SHP77 (cell line): ENCODE measurements at places on chromosomes 1 and 21.

GRCh38 chr1:40838045-40838979 lies 23.9 kb downstream of the CITED4 start:
- no peak for DNase-seq

DNA sequence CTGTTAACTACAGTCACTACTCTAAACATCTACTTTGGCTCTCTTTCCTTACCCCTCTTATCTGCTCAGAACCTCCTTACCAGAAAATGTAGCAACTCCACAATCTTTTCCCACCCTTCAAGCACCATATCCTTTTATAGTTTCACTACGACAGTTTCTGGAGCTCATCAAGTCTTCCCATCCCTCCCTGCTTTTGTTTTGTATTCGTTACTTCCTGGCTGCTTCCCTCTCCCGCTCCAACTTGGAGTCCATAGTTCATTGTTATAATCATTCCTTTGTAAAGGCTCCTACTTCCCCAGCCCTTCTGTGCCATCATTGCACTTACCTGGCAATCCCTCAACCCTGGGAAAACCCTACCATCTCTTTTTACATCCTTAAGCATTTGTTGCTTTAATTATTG lies 18.0 kb downstream of the MPZL1 start:
- no peak for DNase-seq

GRCh38 chr1:203652724-203653461 lies 26.3 kb downstream of the ATP2B4 start:
- DNase-seq: no peak

DNA sequence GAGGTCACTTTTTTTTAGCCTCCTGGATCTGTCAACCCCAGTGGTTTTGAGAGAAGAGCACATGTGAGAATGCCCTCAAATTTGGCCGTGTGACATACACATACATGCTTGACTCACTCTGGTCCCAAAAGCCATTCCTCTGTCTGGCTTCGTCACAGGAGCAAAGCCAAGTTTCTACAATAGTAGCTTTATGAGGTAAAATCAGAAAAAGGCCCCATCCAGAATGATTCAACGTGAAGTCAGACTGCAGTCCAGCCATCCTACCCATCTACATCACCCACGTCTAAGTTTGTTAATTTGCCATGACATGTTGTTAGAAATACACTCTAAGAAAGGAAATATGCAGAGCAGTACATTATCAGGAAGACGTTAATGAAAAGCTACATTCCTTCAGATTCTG lies 245.2 kb downstream of the SDCCAG8 start:
- DNase-seq: no peak

DNA sequence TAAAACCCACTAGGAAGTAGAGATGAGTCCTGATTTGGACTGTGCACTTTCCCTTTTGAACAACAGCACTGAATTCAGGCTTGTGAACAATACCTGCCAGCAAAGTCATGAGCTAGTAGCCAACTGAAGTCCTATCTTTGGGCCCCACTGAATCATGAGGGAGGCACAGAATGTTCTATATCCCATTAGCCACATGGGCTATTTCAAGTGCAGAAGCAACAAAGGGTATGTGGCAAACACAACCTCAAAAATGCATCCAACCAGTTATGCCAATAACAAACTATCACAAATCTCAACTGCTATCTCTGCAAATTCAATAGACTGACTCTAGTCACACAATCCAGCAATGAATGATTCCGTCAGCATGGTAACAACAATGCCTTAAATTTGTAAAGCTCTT lies 276.0 kb downstream of the MRPL39 start:
- DNase-seq: no peak

DNA sequence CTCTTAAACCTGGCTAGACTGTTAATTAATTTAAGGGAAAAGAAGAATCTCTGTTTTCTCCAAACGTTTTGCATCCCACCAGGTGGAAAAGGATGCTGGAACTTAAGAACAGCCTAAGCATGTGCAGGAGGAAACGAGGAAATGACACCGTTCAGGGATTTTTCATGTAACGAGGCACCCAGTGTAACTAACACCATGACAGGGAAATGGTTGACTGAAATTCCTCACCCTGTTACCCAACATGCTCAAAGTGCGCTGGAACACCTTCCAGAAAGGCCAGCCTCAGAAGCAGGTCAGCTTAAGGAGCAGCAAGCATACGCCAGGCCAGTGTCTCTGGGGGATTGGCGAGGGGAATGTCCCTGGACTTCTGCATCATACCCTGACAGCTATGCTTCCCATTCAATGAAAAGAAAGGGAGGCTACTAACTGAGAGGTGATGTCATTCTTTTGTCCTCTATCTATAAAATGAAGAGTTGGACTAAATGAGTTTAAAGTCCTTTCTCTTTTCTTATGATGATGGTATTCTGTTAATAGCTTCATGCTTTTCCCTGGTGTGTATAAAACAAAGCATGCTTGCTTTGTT lies 21.6 kb downstream of the TNN start:
- DNase-seq: no peak
